ENCODE measurements at places on chromosomes 7 and 10. TPM values are rescaled to one million over a fixed set of nuclear protein-coding genes. Genes with fewer than 3 reads are reported as not detected.

- no peaks in the 10 kb centered on the region for H3K4me1 ChIP-seq
- no peak overlapping the region for H3K27ac ChIP-seq
- H3K27me3 ChIP-seq: no peaks in the 10 kb centered on the region
- DNase-seq: no peak
- H3K36me3 ChIP-seq: no peaks in the 10 kb centered on the region
- no peak overlapping the region for H3K4me3 ChIP-seq
Observed at GRCh38 chr7:91041901-91042484, 222.2 kb upstream of the FZD1 start.

DNA sequence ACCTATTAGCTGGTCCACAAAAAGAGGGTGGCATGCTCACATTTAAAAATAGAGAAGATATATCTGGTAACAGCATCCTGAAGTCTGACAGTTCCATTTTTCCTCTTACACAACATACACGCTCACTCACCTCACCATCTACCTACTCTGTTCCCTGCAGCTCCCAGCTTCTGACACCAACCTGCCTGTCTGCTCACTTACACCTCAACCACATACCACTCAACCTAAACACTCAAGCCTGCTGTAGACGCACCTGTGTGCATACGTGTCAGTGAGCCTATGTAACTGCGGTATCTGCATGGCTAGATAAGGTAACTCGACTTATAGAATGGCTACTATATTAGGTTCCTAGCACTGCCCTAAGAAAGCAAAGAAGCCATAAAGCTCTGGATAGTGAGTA lies 174.9 kb downstream of the DGKI start:
- H3K4me1 ChIP-seq: no peaks in the 10 kb centered on the region
- no peak overlapping the region for H3K27ac ChIP-seq
- H3K36me3 ChIP-seq: no peaks in the 10 kb centered on the region
- no peaks in the 10 kb centered on the region for H3K27me3 ChIP-seq
- no peak overlapping the region for H3K4me3 ChIP-seq
- no peak for DNase-seq

- H3K4me3 ChIP-seq: no peak overlapping the region
- DNase-seq: no peak
- H3K36me3 ChIP-seq: no peaks in the 10 kb centered on the region
- no peak overlapping the region for H3K27ac ChIP-seq
- H3K27me3 ChIP-seq: no peaks in the 10 kb centered on the region
Observed at GRCh38 chr10:7457478-7458316, 46.9 kb upstream of the SFMBT2 start.

GRCh38 chr10:92993699-92994272 lies 66.8 kb upstream of the CYP26C1 start:
- DNase-seq: no peak
- no peak overlapping the region for H3K4me3 ChIP-seq
- H3K36me3 ChIP-seq: no peaks in the 10 kb centered on the region

DNA sequence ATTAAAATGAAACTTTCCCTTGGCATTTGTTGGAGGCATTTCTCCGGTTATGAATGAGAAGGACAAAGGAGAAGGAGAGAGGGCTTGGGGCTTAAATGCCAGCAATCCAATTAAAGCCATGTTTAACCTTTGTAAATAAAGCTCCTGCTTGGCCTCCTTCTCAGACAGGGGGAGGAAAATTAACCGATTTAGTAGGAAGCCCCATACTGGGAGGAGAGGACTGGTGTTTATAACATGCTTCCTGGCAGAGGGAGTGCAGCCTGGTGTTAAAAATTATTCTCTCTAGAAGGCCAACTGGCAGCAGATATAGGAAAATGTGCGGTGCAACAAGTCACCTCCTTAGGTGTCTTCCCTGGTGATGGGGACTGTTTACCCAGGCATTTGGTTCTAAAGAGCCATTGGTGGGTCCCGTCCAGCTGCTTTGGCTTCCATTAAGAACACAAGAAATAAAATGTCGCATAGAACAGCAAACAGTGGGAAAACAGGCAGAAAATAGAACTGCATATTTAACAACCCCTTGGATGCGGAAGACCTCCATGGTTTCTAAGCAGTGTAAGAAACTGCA lies 846.5 kb downstream of the TYW1 start:
- H3K4me3 ChIP-seq: no peak overlapping the region
- H3K27ac ChIP-seq: no peak overlapping the region
- H3K4me1 ChIP-seq: no peaks in the 10 kb centered on the region
- no peaks in the 10 kb centered on the region for H3K36me3 ChIP-seq

DNA sequence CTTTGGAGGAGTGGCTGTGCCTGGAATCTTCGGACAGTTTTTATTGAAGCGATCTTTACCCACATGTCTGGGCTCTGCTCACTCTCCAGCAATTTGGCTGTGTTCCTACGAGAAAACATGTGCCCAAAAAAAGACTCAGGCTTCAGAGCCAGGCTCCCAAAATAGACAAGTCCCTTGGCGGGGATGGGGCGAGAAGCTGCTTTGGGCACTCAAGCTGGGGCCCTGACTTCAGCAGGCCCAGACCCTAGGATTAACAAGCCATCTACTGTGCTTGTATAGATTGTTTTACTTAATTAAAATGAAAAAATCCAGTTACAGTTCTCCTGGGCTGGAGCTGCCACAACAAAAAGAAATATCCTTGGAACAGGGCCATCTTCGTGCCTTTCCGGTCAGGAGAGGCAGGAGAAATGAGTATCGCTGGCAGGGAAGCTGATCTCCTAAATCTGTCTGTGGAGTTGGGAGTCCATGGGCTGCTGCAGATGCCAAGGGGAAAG lies 51.4 kb upstream of the PDCD4 start:
- no peak overlapping the region for H3K4me3 ChIP-seq
- peak; percentile 87 for DNase-seq
- H3K4me1 ChIP-seq: peaks cover 79% of the 10 kb centered on the region
- H3K27me3 ChIP-seq: no peaks in the 10 kb centered on the region
- H3K27ac ChIP-seq: peak overlapping the region; percentile 91

DNA sequence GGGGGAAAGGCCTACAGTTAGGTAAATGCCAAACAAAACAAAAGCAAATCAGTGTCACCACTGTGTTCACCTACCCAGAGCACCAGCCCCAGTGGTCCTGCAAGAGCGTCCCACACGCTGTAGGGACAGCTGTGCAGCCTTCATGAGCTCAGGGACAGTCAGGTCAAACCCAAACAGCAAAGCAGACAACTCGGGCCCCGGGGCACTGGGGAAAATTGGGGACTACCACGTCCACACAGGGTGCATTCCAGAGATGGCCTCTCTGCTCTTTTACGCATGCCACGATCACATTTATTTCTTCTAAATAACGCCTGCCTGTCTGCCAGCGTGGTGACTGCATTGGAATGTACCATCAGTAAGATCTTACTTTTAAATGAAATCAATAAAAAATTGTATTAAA lies 21.7 kb downstream of the EBF3 start:
- H3K27ac ChIP-seq: peak overlapping the region; percentile 87
- peaks cover 3% of the 10 kb centered on the region for H3K27me3 ChIP-seq
- no peak overlapping the region for H3K4me3 ChIP-seq
- no peak for DNase-seq
- peaks cover 72% of the 10 kb centered on the region for H3K4me1 ChIP-seq

DNA sequence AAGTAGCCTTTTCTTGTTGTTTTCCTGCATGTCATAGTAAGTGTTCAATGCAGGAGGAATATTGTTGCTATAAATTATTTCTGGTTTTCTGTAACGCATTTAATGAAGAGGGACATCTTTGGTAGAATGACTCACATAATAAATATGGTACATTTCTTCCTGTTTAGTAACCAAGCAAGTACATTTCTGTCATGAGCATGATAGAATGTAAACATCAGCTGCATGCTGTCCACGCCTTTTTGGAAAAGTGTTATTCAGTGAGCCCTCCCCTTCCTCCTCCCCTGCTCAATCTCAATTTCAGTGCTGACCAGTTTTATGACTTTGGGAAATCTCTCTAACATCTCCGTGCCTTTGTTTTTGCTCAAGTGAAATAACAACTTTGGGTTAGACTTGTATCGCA lies 664.0 kb downstream of the XPNPEP1 start:
- no peak for DNase-seq
- no peaks in the 10 kb centered on the region for H3K36me3 ChIP-seq
- H3K27me3 ChIP-seq: no peaks in the 10 kb centered on the region
- H3K27ac ChIP-seq: no peak overlapping the region

DNA sequence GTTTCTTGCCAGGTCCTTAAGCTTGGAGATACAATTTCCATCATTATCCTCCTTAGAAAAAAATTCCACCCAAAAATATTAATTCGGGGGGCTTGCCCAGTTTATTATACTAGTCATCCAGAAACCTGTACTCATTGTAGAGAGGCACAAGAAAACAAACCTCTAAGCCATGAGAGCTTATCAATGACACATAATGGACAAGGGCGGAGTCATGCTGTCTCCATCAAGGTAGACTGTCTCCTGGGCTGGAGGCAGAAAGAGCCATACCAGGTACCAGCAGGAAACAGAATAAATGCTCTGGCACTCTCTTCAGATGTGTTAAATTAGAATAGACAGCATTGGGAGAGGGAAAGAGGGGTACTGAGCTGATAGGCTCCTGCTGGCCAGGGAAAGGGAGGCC lies 69.8 kb upstream of the GSDME start:
- no peak for DNase-seq
- no peaks in the 10 kb centered on the region for H3K27me3 ChIP-seq
- H3K4me1 ChIP-seq: peaks cover 17% of the 10 kb centered on the region
- H3K27ac ChIP-seq: no peak overlapping the region
- no peak overlapping the region for H3K4me3 ChIP-seq

DNA sequence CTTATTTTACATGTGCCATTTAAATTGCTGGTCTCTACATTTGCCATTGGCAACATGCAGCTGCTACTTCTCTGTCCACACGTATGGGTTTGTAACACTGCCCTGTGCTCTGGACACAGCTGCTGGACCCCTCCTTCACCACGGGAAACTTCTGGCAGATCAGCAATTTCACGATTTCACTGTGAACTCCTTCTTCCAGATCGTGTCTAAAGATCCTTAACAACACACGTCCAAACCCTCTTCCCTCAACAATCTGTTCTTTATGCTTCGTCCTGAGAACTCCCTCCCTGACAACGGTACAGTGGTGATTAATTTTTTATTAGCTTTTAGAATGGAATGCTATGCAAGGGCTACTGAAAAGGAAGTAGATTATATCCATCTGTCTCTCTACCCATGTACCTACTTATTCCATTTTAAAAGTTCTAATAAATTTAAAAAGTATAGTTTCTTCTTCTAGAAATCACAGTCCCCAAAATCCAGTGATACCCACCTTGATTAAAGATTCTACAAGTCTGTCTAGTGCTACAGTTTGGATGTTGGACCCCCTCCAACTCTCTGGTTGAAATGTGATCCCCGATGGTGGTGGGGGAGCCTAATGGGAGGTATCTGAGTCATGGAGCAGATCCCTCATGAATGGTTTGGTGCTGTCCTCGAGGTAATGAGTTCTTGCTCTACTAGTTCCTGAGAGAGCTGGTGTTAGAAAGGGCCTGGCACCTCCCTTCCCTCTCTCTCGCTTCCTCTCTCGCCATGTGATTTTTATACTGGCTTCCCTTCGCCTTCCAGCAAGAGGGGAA lies 81.0 kb downstream of the KIAA1549 start:
- H3K4me1 ChIP-seq: no peaks in the 10 kb centered on the region
- no peak overlapping the region for H3K4me3 ChIP-seq
- H3K36me3 ChIP-seq: no peaks in the 10 kb centered on the region

GRCh38 chr10:76916536-76916935 lies 721.1 kb downstream of the KCNMA1 start:
- DNase-seq: no peak
- no peaks in the 10 kb centered on the region for H3K4me1 ChIP-seq
- no peaks in the 10 kb centered on the region for H3K27me3 ChIP-seq
- no peaks in the 10 kb centered on the region for H3K36me3 ChIP-seq
- no peak overlapping the region for H3K27ac ChIP-seq

- no peaks in the 10 kb centered on the region for H3K4me1 ChIP-seq
- H3K36me3 ChIP-seq: no peaks in the 10 kb centered on the region
- DNase-seq: no peak
- H3K27ac ChIP-seq: no peak overlapping the region
- H3K27me3 ChIP-seq: no peaks in the 10 kb centered on the region
- H3K4me3 ChIP-seq: no peak overlapping the region
Observed at GRCh38 chr10:16644146-16644545, 122.5 kb upstream of the C1QL3 start.

GRCh38 chr7:129840757-129841156 lies 112.0 kb downstream of the UBE2H start:
- no peak for DNase-seq
- H3K4me1 ChIP-seq: peaks cover 47% of the 10 kb centered on the region
- no peaks in the 10 kb centered on the region for H3K36me3 ChIP-seq
- H3K27me3 ChIP-seq: no peaks in the 10 kb centered on the region
- H3K27ac ChIP-seq: peak overlapping the region; percentile 65

DNA sequence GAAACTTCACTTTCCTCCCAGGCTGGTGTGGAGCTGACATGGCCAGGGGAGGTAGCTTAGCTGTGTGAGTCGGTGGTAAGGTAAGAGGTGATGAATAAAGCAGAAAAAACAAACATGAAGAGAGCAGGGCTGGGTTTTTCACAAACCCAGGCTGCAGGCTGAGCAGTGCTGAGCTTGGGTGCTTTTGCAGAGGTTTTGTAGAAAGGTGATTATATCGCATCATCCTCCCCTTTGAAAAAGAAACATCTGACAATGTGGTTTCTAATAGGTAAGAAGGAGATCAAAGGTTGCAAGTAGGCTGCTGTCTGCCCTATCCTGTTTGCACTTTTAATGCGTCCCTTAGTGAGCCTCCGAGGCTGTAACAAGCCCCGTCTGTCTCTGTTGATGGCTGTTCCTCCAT lies 69.6 kb upstream of the GRM8 start:
- no peak overlapping the region for H3K27ac ChIP-seq
- H3K4me1 ChIP-seq: no peaks in the 10 kb centered on the region
- H3K4me3 ChIP-seq: no peak overlapping the region
- DNase-seq: no peak

DNA sequence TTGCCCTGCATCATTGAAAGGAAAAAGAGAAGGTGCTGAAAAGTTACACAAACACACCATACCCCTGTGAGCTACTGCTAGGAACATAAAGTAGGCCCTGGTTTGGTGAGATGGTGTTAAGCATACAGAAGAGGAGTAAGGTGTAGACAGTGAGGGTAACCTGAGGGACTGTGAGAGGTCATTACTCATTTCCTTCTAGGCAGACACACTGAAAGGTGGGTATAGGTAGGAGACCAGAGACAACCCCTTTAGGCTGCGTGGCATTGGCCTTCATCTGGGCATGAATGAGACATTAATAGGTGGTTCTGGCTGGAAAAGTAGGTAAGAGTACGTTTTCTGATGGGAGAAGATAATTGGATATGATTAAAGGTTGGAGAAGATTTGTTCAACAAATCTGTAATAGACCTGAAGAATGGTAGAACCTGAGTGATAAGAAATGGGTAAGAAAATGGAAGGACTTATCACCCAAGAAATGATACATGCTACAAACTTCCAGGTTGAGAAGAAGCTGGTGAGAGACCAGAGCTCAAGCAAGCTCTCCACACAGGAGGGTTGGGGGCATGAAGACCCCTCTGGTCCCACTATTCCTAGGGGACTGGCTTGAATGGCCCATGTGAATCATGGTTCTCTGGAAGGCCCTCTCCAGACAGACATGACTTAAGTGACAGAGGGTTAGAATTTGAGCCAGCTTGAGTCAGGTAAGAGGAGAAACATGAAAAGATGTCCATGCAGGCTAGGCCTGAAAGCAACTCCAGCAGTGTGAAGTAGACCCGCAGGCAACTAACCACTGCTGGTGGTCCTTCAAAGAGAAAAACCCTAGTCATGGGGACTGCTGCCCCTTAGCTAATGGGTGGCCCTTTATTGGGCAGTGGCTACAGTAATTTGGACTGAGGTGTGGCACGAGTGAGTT lies 3.8 kb downstream of the COMTD1 start:
- H3K4me1 ChIP-seq: peaks cover 36% of the 10 kb centered on the region
- H3K27ac ChIP-seq: peak overlapping the region; percentile 75
- no peaks in the 10 kb centered on the region for H3K27me3 ChIP-seq

The CTBP2 gene
- total RNA-seq: 16.0 TPM

The H2BK1 gene
- not detected for total RNA-seq

The HYAL4 gene
- total RNA-seq: 0.73 TPM

Measured in gastrocnemius medialis (tissue), 4 donors.